AG09319 (cell line): ENCODE measurements at places on chromosomes 6 and 20.

- no peak for DNase-seq
Observed at GRCh38 chr6:92126983-92127382, 1292.4 kb downstream of the EPHA7 start.

- DNase-seq = no peak
Observed at GRCh38 chr6:120894077-120894476, 440.2 kb downstream of the TBC1D32 start.

DNA sequence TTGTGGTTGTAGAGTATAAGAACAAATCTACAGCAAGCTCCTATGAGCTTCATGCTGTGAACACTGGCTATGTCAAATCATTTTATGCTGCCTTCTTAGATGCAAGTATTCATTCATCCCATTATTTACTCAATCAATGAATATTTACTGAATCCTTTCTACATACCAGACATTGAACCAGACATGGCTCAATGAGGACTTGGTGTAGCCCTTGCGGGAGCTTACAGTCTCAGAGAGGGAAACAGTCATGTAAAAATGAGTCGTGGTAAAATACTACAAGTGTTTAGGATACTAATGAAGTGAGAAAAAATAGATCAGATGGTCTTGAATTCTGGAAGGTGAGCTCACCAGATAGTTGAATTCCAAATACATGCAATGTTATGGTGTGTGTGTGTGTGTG, 44.8 kb upstream of the ENPP1 start:
- DNase-seq = no peak

DNA sequence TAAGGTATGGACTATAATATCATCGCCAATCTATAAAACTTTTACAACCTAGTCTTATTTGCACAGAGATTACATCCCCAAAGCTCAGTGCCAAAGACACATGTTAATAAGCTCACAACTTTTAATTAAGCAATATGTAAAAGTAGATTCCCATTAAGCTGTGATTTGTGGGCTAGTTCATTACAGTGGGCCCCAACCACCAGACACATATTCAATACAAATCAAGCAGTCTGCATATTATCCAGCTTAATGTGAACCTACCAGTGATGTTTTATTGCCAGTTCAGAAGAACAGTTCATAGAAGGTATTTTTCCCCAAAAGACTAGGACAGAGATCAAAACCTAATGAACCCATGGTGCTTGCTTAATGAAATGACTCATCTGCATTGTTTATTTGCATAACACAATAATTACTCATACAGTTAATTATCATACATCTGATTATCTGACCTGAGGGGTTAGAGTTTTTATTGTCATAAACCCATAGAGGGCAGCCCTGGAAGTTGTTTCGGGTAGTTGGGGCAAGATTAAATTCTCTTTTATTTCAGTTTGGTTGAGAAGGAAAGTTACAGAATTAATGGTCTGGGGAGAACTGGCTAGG, 831.0 kb downstream of the TFAP2A start:
- no peak for DNase-seq

DNA sequence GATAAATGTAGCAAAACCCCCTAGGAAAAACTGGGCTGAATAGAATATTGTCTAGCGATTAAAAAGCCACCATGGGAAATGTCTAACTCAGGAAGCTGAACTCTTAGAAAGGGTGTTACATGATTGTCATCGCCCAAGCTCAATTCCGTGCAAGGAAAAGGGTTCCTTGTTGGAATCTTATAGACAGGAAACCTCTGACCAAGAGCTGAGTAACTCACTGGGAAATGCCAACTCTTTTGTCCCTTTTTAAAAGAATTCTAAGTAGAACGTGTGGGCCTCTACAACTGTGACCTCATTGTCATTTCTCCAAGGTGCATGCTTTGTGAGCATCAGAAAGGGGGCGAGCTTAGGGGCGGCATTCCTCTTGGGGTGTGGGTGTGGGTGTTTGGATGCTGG, 88.1 kb downstream of the SYNJ2 start:
- no peak for DNase-seq

DNA sequence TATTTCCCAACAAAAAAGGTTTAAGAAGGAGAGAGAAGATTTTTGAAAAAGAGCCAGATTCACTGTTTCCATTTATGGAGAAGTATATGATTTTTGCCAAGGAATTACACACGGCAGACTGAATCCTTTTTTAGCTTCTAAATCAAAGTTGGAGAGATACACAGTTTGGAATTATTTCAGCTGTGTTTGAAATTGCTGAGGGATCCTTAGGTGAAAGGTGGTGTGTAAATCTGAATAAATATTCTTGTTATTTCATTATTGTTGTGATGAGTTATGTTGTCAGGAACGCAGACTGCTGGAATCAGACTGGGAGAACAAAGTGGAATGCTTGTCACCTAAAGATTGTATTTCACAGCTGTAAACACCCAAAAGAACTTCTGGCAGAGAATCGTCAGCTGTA, 168.5 kb upstream of the AKIRIN2 start:
- DNase-seq = no peak

DNA sequence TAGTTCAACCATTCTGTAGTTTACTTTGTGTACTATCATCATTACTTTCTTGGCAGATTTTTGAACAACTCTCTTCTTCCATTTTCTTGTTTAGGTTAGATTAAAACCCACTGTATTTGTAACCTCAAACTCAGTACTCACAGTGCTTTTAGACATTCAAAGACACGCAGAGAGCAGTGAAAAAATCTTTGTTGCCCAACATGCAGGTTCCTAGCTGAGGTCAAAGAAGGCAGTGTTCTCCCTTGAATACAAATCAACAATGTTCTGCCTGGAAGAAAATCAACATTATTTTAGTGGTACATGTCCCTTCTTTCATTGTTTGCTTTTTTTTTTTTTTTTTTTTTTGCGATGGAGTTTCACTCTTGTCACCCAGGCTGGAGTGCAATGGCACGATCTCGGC, 11.2 kb downstream of the CYB5R4 start:
- DNase-seq = no peak

GRCh38 chr20:51831866-51832265, 29.5 kb upstream of the SALL4 start:
- peak; percentile 0 for DNase-seq

GRCh38 chr6:53796791-53797190, 2.0 kb downstream of the LRRC1 start:
- no peak for DNase-seq

DNA sequence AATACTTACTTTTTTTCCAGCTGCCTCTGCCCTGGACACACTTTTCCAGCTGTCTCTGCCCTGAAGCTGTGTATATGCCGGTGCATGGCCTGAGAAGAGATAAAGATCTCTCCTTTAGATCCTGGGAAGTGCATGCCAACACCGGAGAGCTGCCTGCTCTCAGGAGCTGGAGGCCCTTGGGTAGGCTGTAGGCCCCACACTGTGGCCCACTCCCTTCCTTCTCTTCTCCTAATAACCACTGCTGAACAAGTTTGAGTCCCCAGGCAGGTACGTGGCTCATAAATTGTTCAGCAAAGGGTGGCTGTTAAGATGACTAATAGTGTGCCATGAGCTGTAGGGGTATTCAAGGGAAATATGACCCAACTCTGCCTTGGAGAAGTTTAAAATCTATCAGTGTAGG, 102.5 kb downstream of the CD24 start:
- no peak for DNase-seq

GRCh38 chr6:145784683-145785082, 29.9 kb downstream of the FBXO30 start:
- no peak for DNase-seq

DNA sequence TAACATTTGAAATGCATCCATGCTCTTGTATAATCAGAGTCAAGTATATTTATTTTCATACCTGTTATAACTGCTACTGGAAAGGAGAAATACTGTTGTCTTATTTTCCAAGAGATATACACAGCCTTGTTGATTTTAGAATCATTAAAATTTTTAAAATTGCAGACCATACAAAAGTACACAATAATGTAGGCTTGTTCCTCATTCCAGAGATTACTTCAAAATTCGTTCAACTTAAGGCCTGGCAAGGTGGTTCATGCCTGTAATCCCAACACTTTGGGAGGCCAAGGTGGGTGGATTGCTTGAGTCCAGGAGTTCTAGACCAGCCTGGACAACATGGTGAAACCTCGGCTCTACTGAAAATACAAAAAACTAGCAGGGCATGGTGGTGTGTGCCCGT, 6.1 kb downstream of the RNF114 start:
- DNase-seq = no peak

DNA sequence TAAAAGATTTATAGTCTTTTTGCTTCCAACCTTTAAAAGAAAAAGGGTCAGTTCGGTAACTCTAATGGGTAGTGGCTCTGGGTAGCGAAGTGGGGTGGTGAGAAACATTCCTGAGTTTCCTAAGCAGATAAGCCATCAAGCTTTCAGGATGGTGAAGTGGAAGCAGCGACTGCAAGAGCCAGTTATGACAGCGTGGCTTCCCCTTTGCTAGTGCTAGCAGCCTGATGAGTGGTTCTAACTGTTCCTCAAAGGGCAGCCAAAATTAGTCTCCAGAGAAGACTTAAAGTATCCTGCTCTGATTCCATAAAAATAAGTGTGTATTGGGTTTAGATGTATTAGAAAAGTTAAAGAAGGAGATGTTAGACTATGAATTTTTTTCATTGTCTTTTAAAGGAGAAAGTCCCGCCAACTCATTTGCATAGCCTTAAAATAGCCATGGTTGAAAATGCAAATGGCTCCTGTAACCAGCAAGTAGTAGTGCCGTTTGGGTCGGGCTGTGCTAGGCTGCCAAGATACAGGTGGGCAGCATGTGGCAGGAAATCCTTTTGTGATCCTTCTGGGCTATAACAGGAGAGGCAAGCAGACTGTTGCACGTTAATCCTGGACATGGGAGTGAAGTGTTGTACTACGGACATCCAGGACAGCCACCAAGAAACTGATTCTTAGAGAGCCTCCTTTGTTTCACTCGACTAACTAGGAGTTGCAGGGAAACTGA, 18.0 kb downstream of the ELOVL2 start:
- DNase-seq = no peak

DNA sequence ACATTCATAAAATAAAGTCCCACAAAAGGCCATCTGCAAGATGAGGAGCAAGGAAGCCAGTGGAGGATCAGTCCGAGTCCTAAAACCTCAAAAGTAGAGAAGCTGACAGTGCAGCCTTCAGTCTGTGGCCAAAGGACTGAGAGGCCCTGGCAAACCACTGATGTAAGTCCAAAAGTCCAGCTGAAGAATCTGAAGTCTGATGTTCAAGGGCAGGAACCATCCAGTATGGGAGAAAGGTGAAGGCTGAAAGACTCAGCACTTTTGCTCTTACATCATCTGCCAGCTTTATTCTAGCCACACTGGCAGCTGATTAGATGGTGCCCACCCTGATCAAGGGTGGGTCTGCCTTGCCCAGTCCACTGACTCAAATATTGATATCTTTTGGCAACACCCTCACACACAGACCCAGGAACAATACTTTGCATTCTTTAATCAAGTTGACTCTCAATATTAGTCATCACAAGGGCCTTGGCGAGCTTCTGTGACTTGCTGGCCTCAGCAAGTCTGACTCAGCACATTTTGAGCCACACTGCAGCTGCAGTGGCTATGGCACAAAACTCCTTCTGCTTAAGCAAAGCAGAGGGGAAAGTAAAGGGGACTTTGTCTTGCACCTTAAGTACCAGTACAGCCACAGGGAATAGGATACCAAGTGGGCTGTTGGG, 1370.3 kb upstream of the CITED2 start:
- DNase-seq = peak; percentile 18

DNA sequence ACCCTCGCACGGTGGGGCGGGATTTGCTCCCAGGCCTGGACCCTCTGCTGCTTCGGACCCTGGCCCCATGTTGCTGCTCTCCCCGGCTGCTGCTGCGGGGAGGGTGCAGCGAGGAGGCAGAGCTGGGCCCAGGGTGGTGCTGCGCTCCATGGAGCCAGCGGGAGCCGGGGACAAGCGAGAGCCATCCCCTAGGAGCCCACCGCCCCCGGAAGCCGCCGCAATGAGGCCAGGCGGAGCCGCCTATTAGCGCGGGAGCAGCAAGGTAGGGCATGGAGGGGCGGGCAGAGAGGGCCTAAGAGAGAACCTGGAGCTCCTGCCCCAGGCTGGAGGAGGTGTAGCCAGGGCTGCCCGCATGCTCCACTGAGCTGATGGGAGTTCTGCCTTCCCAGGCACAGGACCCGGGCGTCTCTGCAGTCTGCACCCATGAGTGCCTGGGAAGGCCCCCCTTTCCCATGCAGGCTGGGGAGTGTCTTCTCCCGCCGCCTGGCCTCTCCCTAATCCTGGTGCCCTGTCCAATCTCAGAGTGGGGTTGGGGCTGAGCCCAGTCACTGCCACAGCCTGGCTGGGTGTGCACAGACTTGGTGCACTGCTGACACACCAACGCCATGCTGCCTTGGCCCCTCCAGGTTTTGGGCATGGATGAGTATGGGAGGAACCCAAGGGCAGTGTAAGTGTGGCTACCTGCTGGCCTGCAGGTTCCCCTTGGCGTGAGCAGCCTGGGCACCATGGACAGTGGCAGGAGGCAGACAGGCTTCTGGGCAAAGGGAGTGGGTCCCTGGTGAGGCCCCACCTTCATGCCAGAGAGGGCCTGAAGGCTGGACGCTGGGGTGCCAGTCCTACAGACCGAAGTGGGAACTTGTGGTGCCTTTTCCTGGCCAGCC, 360.6 kb upstream of the MAP3K7 start:
- no peak for DNase-seq

DNA sequence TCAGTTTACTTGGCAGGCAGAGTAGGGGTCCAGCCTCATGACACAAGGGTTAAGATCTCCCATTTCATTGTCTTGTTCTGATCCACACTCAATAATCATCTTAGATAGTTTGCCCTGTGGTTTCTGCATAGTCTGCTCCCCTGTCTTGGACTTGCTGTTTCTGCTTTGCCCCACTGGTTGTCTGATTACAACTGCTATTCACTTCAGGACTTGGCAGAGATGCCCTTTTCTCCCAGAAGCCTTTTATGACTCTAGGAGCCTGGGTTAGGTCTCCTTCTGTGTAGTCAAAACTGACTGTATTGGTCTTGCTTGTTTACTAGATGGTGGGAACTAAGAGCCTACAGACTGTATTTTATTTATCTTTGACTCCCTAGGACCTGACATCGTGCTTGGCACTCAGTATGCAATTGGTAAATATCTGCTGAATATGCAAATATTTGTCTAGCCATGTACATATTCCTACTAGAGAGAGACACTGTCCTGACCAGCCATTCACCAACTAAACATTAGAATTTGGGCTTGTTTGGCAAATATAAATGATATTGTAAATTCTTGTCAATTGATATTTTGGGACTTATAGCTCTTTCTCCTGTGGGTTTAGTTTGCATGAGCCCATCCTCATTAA, 165.9 kb upstream of the KCNK16 start:
- DNase-seq = no peak
